Sigmoid colon (tissue), 7 donors: ENCODE measurements at places on chromosomes 4 and X. TPM values are rescaled to one million over a fixed set of nuclear protein-coding genes. Genes with fewer than 3 reads are reported as not detected.

DNA sequence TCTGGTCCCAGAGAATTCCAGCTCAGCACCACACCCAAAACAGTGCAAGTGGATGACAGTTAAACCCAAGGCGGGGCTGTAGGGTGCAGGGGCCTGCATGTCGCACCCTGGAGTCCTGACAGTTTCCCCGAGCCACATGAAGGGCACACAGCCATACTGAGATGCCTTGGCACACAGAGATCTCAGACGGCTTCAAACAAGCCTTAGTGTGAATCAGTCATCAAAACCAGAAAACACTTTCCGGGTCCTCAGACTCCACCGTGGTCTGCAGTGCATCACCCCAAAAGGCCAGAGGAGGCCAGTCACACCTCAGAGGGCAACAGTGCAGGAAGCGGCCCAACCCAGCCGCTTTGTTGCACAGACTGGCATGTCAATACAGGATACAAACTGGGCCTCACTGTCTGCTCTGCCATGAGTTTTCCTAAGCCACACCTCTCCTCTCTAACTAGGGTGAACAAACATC is 64.6 kb upstream of the ENPP6 start:
- DNase-seq: no peak
- H3K36me3 ChIP-seq: no peaks in the 10 kb centered on the region
- no peaks in the 10 kb centered on the region for H3K27me3 ChIP-seq
- no peak overlapping the region for H3K27ac ChIP-seq
- H3K4me1 ChIP-seq: no peaks in the 10 kb centered on the region

GRCh38 chr4:125833-126232 is 1.5 kb downstream of the ZNF718 start:
- peak overlapping the region; percentile 71 for H3K4me3 ChIP-seq
- DNase-seq: no peak
- peak overlapping the region; percentile 88 for H3K27ac ChIP-seq
- peaks cover 12% of the 10 kb centered on the region for H3K4me1 ChIP-seq

DNA sequence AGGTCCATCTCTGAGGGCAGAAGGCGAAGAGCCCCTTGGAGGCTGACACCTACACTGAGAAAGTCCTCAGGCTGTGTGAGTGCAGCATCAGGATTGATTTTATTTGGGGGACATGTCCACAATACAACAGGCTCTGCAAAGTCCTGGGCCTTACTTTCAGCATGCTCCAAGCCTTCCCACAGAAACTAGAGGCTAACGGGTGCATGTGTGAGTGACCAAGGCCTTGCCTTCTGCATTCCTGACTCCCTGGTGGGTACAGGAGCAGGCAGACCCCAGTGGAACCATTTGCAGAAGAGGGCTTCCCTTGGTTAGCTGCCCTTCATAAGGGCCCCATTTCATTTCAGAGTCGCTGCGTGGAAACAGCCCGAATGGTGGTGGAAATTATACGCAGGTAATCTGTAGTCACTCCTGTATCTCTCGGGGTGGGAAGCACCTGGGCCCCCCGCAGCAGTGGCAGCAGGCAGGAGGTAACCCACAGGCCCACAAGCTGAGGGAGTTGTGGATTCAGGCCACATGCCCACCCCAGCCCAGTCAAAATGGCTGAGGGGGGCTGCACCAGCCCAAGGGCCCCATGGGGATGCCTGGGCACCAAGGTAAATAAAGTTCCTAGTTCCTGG is 37.7 kb downstream of the NSG1 start:
- no peak for DNase-seq
- H3K27me3 ChIP-seq: no peaks in the 10 kb centered on the region
- no peak overlapping the region for H3K27ac ChIP-seq
- H3K4me1 ChIP-seq: no peaks in the 10 kb centered on the region

DNA sequence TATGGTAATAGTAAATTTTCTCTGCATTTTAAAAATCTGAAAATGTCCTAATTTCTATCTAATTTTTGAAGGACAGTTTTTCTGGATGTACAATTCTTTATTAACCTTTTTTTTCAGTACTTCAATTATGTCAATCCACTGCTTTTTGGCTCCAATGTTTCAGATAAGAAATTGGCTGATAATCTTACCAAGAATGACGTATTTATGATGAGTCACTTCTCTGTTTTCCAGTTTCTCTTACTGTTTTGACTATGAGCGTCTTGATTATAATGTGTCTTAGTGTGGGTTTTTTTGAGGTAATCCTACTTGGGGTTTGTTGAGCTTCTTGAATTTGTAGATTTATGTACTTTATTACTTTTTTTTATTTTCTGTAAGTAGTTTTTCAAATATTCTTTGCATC is 47.2 kb downstream of the UGT2B11 start:
- H3K4me1 ChIP-seq: no peaks in the 10 kb centered on the region
- no peaks in the 10 kb centered on the region for H3K36me3 ChIP-seq
- DNase-seq: no peak
- H3K27ac ChIP-seq: no peak overlapping the region
- H3K27me3 ChIP-seq: no peaks in the 10 kb centered on the region
- no peak overlapping the region for H3K4me3 ChIP-seq

DNA sequence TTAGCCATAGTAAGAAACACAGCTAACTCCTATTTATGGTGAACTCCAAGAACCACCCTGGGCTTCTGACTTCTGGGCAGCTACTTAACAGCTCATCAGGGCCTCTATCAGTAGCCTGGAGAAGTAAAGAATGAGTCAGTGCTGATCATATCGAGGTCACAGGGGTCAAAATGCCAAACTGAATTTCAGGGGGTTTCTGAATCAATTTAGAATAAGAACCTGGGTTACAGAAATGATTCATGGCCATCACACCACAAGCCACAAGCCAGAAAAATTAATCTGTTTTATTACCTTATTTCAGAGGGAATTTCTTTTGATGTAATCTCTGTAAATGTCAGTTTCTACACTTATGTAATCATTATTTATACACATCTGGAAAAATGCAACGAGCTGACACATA is 64.4 kb downstream of the CHST7 start:
- no peak overlapping the region for H3K27ac ChIP-seq
- H3K27me3 ChIP-seq: no peaks in the 10 kb centered on the region
- H3K36me3 ChIP-seq: no peaks in the 10 kb centered on the region

- H3K27me3 ChIP-seq: no peaks in the 10 kb centered on the region
- H3K4me3 ChIP-seq: no peak overlapping the region
- H3K4me1 ChIP-seq: no peaks in the 10 kb centered on the region
- no peak for DNase-seq
- no peak overlapping the region for H3K27ac ChIP-seq
Observed at GRCh38 chr4:94913316-94913715, 155.6 kb downstream of the BMPR1B start.

Gene SATL1
- total RNA-seq: not detected

Gene MAGEC2
- not detected for total RNA-seq

Gene SLC9B1
- total RNA-seq: 3.9 TPM

Gene SHOX
- total RNA-seq: not detected

Gene RAB40AL
- 3.0 TPM for total RNA-seq

Gene GYPA
- not detected for total RNA-seq

Gene PRSS12
- total RNA-seq: 0.28 TPM
